AG09309 (cell line): ENCODE measurements at places on chromosomes 2 and 18.

DNA sequence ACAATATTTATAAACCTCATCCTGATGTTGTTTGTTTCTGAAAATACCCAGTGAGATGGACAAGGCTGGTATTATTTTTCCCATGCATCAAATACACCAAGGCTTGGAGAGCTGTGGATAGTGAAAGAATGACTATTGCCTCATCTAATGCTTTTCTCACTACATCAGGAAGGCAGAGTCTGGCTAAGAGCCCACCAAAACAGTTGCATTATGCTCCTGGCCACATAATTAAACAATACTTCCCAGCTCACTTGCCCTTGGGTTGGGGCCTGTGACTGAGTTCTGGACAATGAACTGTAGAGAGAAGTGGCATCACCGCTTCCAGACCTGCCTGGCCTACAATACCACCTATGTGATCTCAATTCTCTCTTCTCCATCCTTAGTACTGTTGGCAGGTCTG is 46.4 kb upstream of the REEP1 start:
- peak; percentile 57 for DNase-seq

DNA sequence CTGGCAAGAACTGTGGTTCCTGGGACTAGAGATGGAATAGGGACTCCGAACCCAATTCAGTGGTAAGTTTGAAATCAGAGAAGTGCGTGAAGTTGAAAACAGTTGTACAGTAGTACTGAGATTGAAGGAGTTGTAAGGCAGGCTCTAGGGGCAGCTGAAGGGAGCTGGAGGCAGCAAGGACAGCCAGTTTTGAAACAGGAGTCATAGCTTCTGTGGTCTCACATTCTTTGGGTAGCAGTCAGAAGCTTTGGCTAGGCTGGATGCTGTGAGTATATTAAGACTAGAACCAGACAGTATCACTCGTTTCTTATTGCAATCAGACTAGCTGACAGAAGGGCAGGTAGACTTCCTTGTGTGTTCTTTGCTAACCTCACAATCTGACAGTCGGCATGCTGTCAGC is 64.5 kb upstream of the ADAM23 start:
- peak; percentile 8 for DNase-seq

DNA sequence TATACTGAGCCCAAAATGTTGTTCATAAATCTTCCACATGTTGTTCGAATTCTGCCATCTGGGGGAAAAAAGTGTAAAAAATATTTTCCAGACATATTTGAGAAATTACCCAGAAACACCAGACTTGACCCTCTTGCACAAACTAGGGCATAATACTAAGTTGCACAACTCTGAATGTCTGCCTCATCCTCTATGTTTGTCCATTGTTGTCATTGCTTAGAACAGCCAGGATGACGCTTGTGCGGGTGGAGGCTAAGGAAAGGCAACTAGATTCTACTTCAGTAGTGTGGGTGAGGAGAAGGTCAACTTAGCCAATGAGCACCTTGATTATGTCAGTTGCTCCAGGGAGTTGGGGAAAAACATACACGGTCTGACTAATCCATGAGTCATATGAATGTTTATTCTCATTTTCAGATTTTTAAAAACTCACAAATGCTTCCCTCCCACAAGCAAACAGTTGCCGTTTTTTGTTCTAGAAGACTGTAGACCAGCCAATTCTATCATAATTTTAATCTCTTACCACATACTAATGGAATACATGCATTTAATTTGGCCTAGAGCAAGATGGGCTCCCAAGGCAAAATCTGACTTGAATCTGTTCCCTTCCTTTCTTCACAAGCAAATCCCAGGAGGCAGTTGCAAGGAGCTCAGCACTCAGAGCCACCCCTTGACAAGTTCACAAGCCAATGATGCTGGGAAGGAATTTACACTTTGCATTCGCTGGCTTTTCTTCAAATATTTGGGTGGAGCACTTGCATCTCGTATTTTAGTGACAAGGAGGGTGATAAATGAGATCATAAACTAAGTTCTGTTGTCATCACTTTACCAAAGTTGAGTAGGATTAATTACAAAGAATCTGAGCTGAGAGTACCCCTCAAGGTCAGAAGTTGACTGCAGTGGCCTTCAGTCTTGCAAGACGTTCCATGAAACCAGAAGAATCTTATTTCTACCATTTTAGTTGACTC is 163.2 kb upstream of the TWIST2 start:
- peak; percentile 97 for DNase-seq

GRCh38 chr2:193847991-193848390 is 1653.3 kb upstream of the TMEFF2 start:
- no peak for DNase-seq

GRCh38 chr2:180306346-180306745 is 299.2 kb upstream of the CWC22 start:
- DNase-seq: no peak

DNA sequence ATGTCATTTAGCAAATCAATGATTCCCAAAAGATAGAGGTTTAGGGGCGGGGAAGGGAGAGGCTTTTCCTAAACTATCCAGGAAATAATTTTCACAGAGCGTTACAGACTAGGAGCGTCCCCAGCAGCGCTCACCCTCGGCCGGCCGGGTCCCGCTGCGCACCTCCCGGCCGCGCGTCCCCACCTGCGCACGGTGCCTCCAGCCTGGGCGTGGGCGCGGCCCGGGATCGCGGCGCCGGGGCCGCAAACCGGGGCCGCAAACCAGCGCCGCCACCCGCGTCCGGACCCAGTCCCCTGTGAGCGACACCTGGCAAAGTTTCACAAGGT is 684 bp upstream of the ZCCHC2 start:
- DNase-seq: no peak

DNA sequence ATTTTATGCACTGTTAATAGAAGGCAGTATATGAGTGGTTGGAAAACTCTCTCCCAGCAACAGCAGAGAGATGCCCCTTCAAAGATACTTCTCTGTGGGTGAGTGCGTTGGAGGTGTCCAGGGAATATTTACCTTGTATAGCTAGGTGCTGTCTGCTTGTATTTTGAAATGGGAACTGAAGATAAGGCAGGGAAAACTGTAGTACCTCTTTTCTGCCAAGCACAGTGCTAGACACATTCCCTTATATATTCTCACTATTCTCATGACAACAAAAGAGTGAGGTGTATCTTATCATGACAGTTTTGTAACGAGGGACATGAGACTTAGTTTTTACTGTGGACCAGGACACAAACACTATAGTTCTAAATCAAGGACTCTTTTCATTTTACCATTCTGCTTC is 2.1 kb downstream of the TTC39C start:
- DNase-seq: no peak

DNA sequence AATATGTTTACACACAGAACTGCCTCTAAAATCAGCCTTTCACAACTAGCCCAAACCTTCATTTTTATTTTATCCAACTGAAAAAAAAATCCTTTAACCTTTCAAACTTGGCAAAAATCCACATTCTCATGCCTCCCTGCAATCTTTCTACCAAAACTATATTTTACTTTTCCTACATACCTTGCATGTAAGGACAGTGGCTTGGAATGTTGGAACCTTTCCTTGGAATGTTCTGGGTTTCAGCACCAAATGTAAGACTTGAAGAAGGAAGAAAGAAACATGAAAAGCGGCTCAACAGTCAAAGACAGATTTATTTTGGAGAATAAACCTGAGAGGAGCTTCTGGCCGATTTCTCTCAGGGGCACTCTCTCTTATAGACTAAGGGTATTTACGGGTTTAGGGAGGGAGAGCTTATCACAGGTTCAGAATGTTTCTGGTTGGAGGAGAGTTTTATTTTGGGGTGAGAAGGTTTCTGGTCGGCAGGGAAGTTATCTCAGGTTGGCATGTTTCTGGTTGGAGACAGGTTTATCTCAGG is 79.7 kb downstream of the RRM2 start:
- no peak for DNase-seq

DNA sequence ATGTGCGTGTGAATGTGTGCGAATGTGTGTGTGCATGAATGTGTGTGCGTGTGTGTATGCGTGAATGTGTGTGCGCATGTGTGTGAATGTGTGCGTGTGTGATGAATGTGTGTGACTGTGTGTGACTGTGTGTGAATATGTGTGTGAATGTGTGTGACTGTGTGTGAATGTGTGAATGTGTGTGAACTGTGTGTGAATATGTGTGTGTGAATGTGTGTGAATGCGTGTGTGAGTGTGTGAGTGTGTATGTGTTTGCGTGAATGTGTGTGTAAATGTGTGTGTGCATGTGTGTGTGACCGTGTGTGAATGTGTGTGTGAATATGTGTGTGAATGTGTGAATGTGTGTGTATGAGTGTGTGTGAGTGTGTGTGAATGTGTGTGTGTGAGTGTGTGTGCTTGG is 1103.8 kb downstream of the TSN start:
- DNase-seq: no peak
